WTC11 (cell line): ENCODE measurements at places on chromosomes 16 and 17. TPM values are rescaled to one million over a fixed set of nuclear protein-coding genes. Genes with fewer than 3 reads are reported as not detected.
A peak's percentile ranks its signal among the peaks of the same experiment; 100 is the strongest.

Gene ADAM11
- total RNA-seq = 3.0 to 4.1 TPM (median 3.2 TPM) in 3 replicates

- no peak for DNase-seq
These were observed 1.1 kb downstream of the CHST6 start for GRCh38 chr16:75494184-75494583.

Gene DLX4
- 1.3 to 1.8 TPM (median 1.6 TPM) in 3 replicates for total RNA-seq

DNA sequence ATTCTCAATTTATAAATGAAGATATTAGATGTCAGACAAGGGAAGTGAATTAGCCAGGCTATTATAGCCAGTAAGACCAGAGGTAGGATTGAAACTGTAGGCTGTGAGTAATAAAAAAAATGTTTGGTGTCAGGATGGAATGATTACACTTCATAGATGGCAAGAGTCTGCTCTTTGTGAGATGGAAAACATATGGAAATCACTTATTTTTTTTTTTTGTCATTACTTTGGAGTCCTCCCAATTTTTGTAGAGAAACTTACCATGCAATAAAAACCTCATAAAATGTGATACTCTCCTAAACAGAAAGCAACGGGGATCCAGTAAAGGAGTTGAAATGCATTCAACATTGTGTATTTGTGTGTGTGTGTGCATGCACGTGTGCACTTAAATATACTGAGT, 532.7 kb upstream of the CDH8 start:
- no peak for DNase-seq

Gene NFE2L1
- total RNA-seq = 130 to 149 TPM (median 131 TPM) in 3 replicates

DNA sequence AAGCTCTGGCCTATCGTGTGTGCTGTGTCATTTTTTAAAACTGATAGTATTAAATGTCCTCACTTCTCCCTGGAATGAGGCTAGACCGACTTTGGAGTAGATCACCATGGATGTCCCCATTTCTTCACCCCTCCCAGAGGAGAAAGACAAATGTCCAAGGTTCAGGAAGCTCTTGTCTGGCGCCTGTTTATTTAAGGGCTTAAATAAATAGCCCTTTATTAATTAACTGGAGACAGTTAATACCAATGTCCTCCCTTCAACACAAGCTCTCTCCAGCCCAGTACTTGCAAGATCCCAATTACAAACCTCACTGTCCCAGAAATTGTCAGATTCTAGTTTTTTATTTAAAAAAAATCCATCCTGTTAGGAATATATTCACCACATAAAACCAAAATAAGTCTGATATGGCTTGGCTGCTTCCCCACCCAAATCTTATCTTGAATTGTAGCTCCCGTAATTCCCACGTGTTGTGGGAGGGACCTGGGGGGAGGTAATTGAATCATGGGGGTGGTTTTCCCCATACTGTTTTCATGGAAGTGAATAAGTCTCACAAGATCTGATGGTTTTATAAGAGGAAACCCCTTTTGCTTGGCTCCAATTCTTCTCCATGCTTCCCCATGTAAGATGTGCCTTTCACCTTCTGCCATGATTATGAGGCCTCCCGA, 344.4 kb downstream of the SHISA9 start:
- DNase-seq = no peak

- DNase-seq = no peak
These were observed 11.0 kb upstream of the C16orf74 start for GRCh38 chr16:85761861-85762260.

DNA sequence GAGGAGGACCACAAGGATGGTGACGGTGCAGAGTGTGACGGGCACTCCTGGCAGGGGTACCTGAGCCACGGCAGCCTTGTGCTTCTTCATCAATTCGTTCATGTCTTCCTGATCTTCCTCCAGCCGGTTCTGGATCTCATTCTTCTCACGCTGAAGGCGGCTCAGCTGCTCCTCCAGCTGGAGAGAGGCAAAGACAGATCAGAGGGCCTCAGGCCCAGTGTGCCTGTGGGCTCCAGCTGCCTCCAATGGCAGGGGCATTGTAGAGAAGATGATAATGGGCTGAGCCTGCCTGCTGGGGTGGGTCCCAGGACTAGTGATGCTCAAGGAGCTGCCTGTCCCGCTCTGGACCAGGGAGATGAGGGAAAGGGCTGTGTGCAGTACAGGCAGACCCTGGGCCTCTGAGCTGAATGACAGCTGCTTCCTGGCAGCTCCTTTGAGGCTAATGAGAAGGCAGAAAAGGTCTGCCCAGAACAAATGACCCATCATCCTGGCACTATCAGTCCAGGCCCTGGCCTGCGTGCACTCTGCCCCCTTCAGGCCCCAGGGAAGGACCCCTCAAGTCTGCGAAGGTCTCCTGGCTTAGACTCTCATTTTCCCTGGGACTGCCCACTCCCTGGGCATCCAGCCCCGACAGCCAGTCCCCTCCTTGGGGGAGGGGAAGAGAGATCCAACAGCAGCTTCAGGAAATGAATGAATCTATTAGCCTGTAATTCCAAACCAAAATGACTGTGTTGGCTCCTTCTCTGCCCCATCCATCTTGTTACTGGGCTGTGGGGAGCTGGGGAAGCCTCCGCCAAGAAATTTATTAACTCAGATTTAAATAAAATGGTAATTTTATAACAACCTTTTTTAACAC, 48.0 kb downstream of the PIPOX start:
- no peak for DNase-seq

GRCh38 chr16:1721372-1721771, 15.4 kb downstream of the MAPK8IP3 start:
- DNase-seq = no peak

Gene KCNJ12
- total RNA-seq = 2.2 to 2.3 TPM (median 2.3 TPM) in 3 replicates

DNA sequence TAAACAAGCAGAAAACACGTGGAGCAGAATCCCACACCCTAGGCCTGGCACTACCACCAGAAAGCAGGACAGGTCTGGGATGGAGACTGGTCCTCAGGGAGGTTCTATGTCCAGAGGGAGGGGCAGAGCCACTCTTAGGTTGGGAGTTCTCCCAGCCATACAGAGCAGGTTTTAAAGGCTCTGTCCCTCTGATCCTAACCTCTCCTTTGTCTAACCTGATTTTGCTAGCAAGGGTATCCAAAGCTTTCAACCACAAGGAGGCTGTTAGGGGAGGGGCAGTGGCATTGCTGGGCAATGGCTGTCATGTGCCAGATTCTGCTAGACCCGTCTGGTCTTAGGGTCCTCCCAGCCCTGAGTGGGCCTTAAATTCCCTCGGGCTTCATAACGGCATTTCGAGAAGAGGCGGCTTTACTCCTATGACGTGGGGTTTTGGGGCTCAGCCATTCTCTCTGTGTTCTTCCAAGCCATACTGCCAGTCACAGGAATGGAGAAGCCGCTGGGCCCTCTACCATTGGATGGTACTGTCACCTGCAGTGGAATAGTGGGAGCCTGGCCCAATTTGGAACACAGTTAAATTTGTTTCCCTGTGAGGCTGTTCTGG, 5.7 kb downstream of the TPPP3 start:
- DNase-seq = no peak

DNA sequence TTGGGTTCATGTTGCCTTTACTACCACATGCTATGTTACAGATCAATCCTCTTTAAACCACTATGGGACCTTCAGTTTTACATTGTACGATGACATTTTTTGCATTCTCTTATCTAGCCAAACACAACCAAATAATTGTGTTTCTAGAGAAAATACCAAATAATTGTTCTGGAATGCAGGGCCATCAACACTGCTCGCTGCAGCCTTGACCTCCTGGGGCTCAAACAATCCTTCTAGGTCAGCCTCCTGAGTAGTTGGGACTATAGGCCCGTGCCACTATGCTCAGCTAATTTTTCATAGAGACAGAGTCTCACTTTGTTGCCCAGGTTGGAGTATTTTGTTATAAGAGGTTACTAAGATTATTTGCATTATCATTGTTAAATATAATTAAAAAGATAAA, 237.5 kb upstream of the PMFBP1 start:
- DNase-seq = no peak

- DNase-seq = no peak
These were observed 941 bp upstream of the MRPS34 start for GRCh38 chr16:1773703-1774447.

DNA sequence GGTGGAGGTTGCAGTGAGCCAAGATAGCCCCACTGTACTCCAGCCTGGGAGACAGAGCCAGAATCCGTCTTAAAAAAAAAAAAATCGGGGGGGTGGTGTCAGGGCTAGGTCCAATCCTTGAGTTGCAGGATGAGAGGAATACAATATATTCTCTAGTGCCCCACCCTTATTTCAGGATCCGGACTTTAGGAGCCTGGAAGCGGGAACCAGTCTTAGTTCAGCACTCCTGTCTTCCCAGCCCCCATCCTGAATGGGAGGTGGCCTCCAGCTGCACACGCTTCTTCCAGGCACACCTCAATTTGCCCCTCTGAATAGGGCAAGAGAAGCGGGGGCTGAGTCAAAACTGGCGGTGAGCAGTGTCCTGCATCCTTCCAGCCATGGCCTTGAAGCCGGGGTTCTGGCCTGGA, 1.6 kb downstream of the FHOD1 start:
- no peak for DNase-seq

- peak; percentile 9 for DNase-seq
These were observed 188.7 kb upstream of the GSE1 start for GRCh38 chr16:85424260-85425073.

DNA sequence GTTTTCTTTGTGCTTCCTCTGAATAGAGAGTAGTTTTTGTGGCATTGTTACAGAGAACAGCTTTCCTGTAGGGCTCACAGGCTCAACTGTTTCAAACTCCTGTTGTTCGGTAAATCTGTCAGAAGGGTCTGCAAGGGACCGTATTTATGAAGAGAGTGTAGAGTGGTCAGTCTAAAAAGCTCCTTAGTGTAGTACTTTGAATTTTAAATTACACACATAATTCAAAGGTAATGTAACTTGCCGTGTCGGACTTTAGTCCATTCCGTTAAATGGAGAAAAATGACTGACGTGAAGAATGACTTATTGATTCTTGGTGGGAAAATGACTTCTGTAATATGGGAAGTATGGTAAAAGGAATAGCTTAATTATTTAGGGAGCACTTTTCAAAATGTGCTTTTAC, 190.9 kb downstream of the WWOX start:
- no peak for DNase-seq

Gene SSTR5
- total RNA-seq = 0.61 to 0.85 TPM (median 0.78 TPM) in 3 replicates

DNA sequence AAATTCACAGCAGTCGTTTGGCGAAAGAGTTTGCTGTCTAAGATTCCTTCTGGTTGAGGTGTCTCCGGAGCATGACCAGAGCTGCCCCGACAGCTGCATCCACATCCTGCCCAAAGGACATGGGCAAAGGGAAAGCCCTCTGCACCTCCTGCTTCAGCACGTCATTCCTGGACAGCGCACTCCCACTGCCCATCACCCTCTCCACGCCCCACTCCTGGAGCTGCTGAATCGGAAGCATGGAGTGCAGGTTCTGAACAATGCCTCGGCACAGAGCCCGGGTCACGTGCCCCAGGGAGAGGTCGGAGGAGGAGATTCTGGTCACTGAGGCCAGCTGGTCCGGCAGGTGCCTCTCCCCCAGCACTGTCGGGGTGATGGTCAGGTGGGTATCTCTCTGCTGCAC, 1.3 kb upstream of the TRPV1 start:
- no peak for DNase-seq

Gene SRSF2
- total RNA-seq = 355 to 410 TPM (median 407 TPM) in 3 replicates

DNA sequence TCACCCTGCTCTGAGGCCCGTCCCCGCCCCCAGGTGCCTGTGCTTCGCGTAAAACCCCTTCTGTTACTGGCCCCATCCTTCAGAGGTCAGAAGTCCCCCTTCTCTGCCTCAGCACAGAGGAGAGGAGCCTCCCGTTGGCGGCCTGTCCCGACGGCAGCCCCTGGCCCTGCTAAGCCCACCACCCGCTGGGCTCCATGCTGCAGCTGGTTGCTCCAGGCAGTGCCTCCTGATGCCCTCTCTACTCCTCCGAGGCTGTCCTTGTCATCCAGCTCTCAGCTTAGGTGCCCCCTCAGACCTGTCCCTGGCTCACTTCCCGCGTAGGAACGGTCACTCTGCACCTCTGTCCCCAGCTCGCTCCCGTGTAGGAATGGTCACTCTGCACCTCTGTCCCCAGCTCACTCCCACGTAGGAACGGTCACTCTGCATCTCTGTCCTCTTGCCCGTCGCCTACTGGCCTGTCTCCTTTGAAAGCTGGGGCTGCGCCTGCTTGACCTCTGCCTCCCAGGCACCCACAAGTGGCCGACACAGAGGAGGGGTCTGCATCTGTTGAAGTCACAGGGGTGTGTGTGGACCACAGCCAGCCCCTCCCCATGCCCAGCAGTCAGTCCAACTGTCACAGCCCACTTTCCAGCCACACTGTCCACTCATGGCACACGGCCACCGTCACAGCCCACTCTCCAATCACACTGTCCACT, 31.7 kb upstream of the ZC3H18 start:
- no peak for DNase-seq

- DNase-seq = no peak
These were observed 136.2 kb upstream of the DNAH9 start for GRCh38 chr17:11461993-11462548.

GRCh38 chr17:41773731-41774193, 12.7 kb downstream of the JUP start:
- no peak for DNase-seq

- DNase-seq = no peak
These were observed 80.2 kb downstream of the OR1D5 start for GRCh38 chr17:2983255-2983654.

DNA sequence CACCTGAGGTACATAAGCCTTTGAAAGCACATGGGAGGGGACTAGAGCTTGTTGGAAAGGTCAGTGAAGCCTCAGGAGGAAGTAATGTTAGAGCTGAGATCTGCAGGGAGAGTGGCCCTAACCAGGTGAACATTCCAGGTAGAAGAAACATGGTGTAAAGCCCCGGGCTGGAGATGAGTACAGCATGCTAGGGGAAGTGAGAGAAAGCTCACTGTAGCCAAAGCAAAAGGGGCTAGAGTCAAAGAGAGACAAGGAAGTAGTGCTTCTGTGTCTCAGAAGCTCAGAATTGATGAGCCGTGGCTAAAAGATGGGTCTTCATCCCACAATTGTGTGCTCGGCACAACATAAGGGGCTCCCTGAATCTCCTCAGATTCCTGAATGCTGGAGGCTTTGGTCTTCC, 481.8 kb downstream of the XYLT1 start:
- no peak for DNase-seq

GRCh38 chr17:29278692-29279091, 15.3 kb downstream of the NUFIP2 start:
- DNase-seq = no peak

Gene KCNH6
- 2.1 to 2.4 TPM (median 2.3 TPM) in 3 replicates for total RNA-seq

GRCh38 chr16:60261425-60261824, 1527.3 kb upstream of the GOT2 start:
- DNase-seq = no peak

DNA sequence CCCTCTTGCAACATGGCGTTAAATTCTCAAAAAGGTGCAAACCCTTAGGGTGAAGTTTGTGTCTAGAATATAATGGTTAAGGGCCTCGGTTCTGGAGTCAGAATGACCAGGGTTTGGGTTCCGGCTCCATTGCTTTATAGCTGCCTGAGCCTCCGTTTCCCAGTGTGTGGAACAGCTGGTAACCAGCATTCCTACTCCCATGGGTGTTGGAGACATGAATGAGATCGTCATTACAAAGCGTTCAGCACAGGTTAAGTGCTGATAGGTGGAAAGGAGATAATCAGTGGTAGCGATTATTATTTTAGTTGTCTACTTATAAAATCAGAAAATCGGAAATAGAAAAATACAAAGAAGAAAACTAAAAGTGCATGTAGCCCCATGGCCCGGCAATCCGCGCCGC, 23.5 kb upstream of the ZCCHC14 start:
- no peak for DNase-seq

Gene MYADML2
- total RNA-seq = 0.44 to 0.62 TPM (median 0.46 TPM) in 3 replicates
